Stimulated activated CD8-positive, alpha-beta memory T cell treated with anti-CD3 and anti-CD28 coated beads, Interleukin-7, amount 100 ng/mL, for 1 hour (primary cell): ENCODE measurements at places on chromosomes 2 and 18.

- DNase-seq: no peak
Measured at GRCh38 chr2:95074663-95075439, 46.8 kb downstream of the MRPS5 start.

DNA sequence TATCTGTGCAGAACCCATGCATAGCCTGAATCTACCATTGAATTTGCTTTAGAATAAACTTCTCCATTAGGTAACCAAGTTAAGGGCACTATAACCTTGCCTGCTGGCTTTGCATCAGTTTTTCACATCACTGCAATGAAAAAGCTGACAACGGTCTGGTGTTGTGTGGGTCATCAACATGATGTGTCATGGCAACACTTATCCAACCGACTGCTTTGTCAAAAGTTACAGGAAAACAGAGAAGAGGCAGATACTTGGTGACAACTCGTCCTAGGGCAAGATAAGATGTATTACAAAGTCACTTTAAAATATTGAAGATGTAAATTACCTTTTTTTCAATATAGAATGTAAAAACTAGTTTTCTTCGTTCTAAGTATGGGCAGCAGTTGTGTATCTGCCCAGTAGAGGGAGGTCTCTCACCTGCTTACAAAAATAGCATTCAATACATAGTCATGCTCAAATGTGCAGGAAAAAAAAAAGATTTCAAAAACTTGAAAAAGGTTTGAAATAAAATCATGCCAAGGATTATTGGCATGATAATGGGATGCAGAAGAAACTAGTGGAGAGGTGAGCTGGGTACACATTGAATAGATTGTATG, 96.3 kb downstream of the EVA1A start:
- no peak for DNase-seq

- DNase-seq: no peak
Measured at GRCh38 chr2:239302808-239303557, 97.8 kb downstream of the HDAC4 start.

GRCh38 chr18:49070552-49070951, 119.8 kb upstream of the SMAD7 start:
- DNase-seq: no peak

DNA sequence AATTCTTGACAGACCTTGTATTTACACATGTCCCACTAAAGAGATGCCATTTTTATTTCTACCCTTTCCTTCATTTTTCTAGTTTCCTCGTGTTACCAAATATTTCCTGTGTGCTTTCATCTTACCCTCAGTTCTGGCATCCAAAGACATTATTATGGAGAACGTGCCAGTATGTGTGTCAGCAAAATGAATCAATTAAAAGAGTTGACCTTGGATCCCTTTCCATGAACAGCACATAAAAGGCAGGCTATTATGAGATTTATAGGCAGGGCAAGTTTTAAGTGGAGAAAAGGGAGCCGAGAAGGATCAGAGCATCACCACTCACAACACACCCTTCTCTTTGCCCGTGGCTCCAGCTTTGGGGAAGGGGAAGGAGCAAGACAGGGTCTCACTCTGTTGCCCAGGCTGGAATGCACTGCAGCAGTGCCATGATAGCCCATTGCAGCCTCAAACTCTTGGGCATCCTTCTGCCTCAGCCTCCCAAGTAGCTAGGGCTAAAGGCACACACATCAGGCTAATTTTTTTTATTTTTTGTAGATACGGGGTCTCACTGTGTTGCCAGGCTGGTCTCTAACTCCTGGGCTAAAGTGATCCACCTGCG, 149.9 kb downstream of the GFPT1 start:
- DNase-seq: no peak

DNA sequence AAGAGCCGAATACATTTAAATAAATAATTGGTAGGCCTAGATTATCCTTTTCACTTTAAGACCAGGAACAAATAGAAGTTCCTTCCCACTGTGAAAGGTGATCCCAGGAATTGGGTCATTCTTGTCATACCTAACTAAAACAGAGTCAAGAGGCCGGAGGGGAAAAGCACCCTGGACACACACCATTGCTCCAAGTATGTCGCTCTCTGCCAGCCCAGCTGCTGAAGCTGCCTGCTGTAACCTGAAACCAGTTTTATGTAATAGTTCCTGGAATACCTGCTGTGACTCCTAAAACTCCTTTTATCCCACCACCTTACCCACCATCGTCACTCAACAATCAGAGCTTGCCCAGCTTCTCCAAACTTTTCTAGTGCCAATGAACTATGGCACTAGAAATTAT, 217.1 kb downstream of the PTPRM start:
- DNase-seq: no peak

DNA sequence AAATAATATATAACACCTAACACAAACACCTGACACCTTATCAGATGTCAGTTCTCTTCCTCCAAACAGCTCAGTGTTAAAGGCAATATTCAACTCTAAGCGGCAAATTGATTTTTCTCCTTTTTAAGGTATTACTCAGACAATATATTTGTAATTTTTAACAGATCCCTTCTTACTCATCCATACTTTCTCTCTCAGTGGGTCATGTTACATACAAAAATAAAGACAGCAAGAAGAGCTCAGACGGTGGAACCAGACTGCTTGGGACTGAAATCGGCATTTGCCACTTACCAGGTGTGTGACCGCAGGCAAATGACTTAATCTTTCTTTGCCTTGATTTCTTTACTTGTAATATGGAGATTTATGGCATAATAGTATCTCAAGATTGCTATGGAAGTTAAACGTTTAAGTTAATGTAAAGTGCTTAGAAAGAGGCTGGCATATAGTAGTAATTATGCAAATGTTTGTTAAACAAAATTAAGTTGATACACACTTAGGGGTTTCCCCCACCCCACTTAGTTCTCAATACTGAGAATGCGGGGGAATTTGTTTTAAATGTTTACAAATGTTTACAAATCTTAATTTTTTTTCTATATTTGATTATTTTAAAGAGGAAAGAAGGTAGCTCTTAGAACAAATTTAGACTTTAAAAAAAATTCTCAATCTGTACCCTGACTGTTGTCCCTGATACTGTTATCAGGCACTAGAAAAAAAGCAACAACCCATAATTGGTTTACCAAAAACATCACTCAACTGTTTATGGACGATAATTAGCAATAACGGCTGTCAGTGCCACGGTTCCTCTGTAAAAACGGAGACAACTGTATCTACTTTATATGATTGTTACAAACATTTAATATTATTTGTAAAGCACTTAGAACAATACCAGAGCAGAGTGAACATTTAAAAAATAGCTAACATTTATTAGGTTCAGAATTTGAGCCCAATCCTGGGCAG, 25.6 kb downstream of the MAP3K2 start:
- no peak for DNase-seq

DNA sequence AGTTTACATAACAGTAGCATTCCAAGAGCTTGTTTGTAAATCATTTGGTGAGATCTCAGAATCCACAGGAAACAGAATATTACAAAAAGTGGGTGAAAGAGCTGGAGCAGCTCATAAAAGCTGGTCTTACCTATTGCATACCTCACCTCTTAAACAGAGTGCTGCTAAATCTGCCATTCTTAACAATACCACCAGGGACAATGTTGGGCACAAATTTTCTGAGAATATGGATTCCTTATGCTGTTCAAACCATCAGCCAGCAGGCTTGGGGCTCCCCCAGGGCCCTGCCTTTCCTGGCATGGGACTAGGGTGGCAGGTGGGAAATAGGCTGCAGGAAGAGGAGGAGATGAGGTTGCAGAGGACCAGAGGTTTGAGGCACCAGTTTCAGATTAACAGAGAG, 55.6 kb downstream of the TGFA start:
- no peak for DNase-seq

DNA sequence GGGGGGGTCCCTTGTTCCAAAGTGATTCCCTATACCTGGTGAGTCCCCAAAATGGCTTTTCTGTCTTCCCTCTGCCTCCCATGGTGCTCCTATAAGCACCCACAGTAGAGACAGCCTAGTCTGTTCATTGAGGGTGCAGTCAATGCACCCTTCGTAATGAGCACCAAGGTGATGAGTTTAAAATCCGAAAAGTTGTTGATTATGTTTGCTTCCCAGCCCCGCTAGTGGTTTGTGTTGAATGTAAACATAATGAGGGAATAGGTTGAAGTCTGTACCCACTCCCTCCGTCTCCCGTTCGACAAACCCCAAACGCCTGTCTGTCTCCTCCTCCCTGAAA, 2.3 kb downstream of the FOSL2 start:
- DNase-seq: no peak
